ENCODE measurements at places on chromosomes 6 and 20.

- no peak for DNase-seq
These were observed 7.4 kb upstream of the CD24 start for GRCh38 chr6:106981926-106982325.

GRCh38 chr6:102774326-102774725 is 1380.8 kb downstream of the GRIK2 start:
- DNase-seq, result no peak

DNA sequence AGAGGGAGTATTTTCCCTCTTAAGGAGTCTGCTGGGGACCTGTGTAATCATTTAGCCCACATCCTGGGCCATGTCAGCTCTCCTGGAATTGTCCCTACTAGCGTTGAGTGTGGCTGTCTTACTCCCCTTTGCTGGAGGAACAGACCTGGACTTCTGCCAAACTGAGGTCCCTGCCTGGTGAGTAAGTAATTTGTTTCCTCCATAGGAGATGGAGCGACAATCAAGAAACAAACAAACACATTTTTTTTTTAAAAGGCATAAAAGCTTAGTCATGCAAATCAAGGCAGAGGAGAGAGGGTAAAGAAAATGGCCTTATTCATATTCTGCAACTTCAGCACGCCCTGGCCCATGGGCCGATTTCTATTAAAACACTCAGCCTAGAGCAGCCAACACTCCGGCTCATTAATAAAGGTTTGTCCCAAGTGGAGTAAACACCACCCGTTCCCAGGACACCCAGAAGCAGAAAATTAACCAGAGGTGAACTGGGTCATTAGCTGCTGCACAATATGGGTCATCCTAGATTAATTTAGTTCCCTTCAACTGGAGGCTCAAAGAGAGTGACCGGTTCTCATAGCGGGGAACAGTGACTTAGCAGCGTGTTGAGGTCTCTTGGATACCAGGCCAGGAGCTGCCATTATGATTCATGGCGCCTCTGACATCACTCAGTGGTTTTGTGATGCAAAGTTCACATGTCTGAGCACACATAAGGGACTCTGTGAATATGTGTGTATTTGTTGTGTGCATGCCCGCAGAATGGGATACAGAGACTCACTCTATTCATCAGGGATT is 165.0 kb upstream of the SULF2 start:
- DNase-seq, result no peak

- DNase-seq, result no peak
These were observed 612 bp downstream of the TNNC2 start for GRCh38 chr20:45826381-45827019.

DNA sequence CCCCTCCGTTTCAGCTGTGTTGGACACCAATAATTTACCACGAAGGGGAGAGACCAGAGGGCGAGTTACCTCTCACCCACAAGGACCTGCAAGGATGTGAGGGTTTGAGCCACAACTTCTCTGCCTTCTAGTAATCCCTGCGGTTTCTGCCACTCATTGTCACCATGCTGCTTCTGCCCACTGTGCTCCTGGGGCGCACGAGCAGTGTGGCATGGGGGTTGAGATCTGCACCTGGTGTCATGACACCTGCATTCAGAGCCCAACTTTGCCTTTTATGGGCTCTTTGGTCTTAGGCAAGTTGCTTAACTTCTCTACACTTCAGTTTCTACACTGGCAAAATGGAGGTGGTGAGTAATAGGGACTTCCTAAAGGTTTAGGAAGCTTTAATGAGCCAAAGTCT is 84.9 kb downstream of the SOBP start:
- no peak for DNase-seq
